CD8-positive, alpha-beta T cell (primary cell): ENCODE measurements at places on chromosomes 16 and 17. TPM values are rescaled to one million over a fixed set of nuclear protein-coding genes. Genes with fewer than 3 reads are reported as not detected.

DNA sequence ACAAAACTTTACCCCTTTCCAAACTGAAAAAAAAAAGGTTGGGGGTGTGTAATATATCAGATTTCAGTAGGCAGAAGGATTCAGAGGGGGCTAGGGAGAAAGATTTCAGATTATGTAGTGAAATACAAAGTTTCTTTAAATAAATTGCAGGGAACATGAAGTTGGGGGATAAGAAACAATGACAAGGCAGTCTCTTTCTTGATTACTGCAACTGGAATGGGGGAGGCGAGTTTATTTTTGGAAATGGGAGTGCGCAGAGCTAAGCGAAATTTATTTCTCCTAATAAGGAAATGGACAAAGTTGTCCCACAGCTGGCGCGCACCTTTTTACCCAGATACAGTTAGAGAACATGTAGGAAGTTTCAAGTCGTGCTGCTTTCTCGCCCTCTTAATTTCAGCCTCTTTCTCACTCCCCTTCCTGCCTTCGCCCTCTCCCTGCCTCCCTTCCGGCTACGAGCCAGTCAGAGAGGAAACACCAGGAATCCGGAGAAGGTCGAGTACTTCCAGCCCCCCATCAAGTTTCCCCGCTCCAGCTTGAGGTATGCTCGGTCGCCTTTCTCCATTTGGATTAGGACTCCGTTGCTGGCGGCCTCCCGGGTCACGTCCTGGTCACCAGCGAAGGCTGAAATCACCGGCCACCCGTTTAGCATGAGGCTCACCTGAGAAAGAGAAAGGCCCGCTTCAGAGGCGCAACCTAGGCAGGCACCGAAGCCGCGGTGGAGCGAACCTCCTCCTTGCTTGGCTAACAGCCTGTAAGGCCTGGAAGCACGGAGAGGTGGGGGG lies 2.5 kb downstream of the CBLN1 start:
- no peak for DNase-seq

DNA sequence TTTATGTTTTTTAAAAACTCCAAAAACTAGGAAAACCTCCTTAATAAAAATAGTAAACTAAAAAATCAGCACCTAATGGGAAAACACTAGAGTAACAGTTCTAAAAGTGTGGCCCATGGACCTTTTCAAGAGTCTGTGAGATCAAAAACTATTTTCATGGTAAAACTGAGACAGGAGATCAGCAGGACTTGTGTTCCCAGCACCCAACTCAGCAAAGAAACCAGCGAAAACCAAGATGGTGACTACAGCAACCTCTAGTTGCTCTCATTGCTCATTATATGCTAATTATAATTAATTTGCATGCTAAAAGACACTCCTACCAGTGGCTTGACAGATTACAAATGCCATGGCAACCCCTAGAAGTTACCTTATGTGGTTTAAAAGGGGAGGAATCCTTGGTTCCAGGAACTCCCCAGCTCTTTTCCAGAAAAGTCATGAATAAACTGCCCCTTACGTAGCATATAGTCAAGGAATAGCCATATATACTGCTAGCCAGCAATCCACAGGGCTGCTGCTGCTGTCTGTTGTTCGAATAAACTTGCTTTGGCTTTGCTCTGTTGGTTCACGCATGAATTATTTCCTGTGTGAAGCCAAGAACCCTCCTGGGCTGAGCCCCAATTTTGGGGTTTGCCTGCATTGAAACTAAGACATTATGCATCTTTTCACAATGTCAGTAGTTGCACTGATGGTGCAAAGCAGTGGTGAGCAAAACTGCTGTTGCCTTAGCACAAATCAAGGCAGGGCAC lies 12.4 kb downstream of the CMTR2 start:
- no peak for DNase-seq

The HP gene
- not detected for total RNA-seq

The TMEM208 gene
- total RNA-seq: 37.1 TPM

The BCL6B gene
- not detected for total RNA-seq
